ENCODE measurements at places on chromosomes 11 and 22.
A peak's percentile ranks its signal among the peaks of the same experiment; 100 is the strongest.

GRCh38 chr11:563812-564578, 3.2 kb downstream of the RASSF7 start:
- no peak for DNase-seq

- DNase-seq = no peak
These were observed 3.4 kb downstream of the RCE1 start for GRCh38 chr11:66846671-66847091.

DNA sequence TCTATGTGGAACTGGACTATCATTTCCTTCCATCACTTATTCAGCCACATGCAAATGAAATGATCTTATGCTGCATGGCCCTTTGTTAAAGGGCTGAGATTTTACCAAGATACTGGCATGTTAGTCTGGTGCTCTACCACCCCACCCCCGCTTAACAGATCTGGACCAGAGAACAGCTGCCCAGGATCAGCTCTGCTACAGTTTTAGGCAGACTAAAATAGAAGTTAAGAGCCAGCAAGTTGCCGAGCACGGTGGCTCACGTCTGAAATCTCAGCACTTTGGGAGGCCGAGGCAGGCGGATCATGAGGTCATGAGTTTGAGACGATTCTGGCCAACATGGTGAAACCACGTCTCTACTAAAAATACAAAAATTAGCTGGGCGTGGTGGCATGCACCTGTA, 4.6 kb downstream of the DDB1 start:
- DNase-seq = no peak

- DNase-seq = no peak
These were observed 413.9 kb downstream of the TENM4 start for GRCh38 chr11:79026803-79027445.

- DNase-seq = no peak
These were observed 43.2 kb upstream of the TP53AIP1 start for GRCh38 chr11:128985880-128986279.

DNA sequence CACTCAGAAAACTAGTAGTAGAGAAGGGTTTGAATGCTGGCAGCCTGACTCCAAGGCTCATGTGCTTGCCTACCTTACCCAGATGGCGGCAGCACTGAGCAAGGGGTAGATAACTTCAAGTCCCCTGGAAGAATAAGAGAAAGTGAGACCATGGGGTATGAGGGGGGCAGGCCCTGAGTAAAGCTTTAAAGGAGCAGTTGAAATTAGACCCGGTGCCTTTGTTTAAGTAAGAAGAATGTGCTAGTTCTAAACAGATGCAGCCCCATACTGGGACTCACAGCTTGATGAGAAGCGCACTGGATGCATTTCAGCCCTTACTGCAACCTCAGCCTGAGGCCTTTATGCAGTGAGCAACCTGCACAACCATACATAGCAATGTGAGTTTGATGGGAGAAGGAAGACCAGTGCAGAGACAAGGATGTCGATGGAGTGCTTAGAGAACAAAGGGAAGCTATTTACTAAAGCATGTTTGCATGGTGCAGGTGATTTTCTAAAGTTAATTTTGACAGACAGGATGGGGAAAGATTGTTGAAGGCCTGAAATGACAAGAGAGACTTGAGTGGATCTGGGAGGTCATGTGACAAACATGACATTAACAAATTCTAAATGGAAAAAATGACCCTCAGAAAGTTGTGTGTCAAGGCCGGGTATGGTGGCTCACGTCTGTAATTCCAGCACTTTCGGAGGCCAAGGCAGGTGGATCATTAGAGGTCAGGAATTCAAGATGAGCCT, 27.1 kb upstream of the TMA7B start:
- DNase-seq = peak; percentile 30

GRCh38 chr11:129324533-129325175, 51.0 kb upstream of the BARX2 start:
- DNase-seq = no peak

DNA sequence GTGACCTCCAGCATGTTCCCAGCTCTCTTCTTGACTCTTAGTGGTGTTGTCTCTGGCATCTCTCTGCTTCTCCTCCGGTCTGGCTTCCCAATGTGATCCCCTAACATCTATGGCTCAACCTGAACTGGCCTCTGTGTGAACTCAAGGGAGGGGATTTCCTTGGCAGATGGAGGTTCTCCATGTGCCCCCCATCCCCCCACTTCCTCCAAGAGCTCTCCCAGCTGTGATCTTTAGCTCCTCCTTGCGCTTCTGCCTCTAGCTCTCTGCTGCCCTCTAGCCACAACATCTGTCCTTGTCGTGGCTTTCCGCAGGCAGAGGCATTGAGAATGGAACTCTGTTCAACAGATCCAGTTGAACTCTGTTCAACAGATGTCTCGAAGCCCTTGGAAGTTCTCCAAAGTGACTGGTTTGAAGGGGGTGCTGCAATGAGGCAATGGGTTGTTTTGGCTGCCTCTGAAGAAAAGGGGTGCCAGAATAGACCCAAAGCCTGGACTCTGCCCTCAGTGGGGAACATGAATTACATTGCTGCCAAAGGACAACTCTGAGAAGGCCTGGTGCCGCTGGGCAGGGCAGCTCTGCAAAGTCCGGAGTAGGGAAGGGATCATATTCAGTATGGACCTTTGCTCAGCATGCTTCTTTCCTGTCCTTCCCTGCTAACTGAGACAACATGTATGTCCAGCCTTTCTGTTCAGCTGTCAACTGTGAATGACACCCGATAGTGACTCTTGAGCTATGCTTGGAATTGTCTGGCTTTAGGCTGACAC, 61.9 kb downstream of the ADM start:
- DNase-seq = peak; percentile 75

- no peak for DNase-seq
These were observed 21.4 kb upstream of the CADM1 start for GRCh38 chr11:115525531-115526006.

GRCh38 chr22:34913826-34914225, 152.1 kb upstream of the ISX start:
- no peak for DNase-seq

- no peak for DNase-seq
These were observed 67.5 kb downstream of the MED15 start for GRCh38 chr22:20574920-20575353.

DNA sequence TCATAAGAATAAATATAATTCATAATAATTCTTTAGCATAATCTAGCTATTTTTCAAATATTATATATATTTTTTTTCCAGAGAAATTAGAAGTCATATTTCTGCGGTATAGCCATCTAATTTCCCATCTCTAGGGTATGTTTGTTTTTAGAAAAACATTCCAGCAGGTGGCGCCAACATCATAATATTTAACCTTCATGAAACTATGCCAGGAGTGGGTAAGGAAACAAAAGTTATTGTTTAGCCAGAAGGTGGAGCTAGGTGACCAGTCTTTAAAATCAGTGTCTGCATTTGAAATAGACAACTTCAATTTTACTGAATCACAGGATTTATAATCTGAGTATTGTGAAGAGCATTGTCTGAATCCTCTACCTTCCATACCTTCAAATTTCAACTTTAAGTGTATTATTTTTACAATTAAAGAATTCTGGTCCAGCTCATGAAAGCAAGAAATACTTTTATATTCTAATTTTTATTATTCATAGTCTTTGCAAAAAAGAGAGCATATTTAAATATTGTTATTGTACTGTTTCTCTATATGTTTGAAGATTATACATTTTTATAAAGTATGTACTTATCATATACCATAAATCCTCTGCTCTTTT, 15.7 kb upstream of the CCDC179 start:
- DNase-seq = peak; percentile 92

GRCh38 chr11:298406-299065, 790 bp downstream of the IFITM5 start:
- no peak for DNase-seq

- no peak for DNase-seq
These were observed 2.8 kb upstream of the CDC42EP1 start for GRCh38 chr22:37557321-37558001.

DNA sequence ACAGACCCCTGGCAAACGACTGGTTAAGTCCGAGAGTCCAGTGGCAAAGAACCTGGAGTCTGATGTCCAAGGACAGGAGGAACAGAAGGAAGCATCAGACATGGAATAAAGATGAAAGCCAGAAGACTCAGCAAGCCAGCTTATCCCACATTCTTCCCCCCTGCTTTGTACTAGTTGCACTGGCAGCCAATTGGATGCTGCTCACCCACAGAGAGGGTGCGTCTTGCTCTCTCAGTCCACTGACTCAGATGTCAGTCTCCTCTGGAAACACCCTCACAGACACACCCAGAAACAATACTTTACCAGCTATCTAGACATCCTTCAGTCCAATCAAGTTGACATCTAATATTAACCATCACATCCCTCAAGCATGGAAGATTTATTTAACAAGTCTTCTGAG, 1265.8 kb upstream of the CNTN5 start:
- no peak for DNase-seq

DNA sequence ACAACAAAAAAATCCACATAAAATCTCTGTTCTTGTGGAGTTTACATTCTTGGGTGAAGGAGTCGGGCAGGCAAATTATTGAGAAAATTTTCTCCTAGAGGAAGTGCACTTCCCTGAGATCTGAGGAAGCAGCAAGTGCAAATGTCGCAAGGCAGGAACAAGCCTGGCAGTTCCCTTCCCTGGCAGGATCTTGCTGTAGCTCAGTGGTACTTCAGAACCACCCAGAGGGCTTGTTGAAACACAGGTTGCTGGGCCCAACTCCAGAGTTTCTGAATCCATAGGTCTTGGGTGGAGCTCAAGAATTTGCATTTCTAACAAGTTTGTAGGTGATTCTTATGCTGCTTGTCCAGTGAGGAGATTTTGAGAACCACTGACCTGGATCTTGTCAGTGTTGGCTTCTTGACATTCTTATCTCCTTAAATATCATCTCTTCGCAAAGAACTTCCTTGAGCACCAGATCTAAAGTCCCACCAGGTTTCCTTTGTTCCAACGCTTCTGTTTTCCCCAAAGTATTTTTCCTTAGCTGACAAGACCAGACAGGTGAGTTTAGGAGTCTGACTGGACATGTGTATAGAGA, 9.6 kb downstream of the QSER1 start:
- no peak for DNase-seq

DNA sequence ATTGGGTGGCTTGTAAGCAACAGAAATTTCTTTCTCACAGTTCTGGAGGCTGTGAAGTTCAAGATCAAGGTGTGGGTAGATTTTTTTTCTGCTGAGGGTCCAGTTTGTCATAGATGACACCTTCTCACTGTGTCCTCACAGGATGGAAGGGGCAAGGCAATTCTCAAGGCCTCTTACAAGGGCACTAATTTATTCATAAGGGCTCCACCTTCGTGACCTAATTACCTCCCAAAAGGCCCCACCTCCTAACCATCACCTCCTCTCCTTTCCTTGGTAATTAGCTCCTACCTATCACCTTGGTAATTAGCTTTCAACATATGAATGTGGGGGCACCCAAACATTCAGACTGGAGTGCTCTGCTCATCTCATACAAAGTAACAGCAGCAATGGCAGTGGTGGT, 92.3 kb upstream of the CD44 start:
- no peak for DNase-seq

GRCh38 chr11:58625826-58626460, 3.5 kb downstream of the CNTF start:
- DNase-seq = no peak

GRCh38 chr11:86999859-87000753, 37.6 kb upstream of the TMEM135 start:
- DNase-seq = no peak

- peak; percentile 63 for DNase-seq
These were observed 36.0 kb downstream of the PRCP start for GRCh38 chr11:82864268-82864667.

GRCh38 chr22:21051145-21051830, 5.5 kb downstream of the LRRC74B start:
- DNase-seq = no peak

DNA sequence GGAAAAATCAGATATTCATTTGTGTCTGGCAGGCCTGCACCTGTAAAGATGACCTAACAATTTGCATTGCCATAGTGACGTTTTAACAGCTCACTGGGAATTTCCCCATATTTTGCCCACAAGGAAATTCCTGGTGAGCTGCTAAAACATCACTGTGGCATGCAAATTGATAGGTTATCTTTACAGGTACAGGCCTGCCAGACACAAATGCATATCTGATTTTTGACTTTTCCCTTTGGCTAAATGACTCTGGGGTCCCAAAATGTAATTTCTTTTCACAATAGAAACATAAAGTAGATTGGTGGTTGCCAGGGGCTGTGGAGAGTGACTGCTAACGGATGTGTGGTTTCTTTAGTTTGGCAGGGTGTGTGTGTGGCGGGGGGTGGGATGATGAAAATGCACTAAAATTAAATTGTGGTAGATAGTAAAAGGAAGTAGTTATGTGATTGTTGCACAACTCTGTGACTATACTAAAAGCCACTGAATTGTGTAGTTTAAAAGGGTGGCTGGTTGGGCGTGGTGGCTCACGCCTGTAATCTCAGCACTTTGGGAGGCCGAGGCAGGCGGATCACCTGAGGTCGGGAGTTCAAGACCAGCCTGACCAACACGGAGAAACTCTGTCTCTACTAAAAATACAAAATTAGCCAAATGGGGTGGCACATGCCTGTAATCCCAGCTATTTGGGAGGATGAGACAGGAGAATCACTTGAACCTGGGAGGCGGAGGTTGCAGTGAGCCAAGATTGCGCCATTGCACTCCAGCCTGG, 18.5 kb upstream of the FEZ1 start:
- DNase-seq = no peak

- no peak for DNase-seq
These were observed 92.8 kb upstream of the SEPTIN5 start for GRCh38 chr22:19621373-19622060.

- no peak for DNase-seq
These were observed 24.5 kb downstream of the DLG2 start for GRCh38 chr11:85602526-85603213.

Data from RKO (cell line).